ENCODE measurements at places on chromosomes 12 and 14.

GRCh38 chr12:41856228-41856627, 288.4 kb downstream of the GXYLT1 start:
- no peak for DNase-seq

DNA sequence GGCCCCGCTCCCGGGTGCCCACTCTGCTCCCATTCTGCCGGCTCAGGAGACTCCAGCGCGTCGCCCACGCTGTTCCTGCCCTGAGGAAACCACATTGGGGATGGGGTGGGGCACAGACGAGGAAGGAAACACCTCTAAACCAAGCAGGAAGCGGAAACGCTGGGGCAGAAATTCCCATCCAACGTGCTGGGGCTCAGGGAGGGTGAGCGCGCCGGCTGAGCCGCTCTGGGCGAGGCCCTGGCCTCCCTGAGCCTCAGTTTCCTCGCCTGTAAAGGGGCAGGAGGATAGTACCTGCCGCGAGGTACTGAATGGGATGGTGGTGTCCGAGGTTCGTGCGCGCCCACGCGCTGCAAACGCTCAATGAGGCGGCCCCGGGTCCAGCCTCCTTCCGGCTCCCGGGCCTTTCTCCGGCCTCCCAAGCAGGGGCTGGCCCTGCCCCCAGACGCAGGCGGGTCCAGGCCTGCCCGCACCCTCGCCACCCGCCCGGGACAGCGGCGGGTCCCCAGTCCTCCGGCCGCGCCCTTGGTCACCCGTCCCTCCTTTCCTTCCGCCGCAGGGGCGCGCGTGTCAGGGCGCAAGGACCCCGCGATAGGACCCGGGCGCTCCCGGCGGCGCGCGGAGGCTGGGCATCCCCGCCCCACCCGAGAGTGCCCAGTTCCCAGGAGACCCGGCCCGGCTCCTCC, 673 bp downstream of the BEGAIN start:
- DNase-seq, result no peak

- no peak for DNase-seq
These were observed 46.7 kb upstream of the FICD start for GRCh38 chr12:108468196-108468968.

DNA sequence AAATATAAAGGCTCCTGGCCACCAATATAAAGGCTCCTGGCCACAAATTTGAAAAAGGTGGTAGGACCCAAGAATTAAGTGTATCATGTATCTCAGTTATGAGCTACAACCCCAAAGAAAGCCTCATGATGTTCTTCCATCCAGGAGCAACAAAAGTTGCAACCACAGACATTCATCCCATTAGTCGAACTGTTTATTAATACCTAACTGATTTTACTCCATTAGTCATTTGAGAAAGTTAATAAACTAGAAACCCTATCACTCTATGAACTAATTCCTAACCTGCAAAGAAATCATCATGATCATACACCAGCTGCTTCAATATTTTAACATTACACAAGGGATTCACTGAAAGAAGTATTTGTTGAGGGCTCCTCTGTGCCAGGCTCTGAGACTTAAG, 253.2 kb upstream of the GRIP1 start:
- no peak for DNase-seq

GRCh38 chr14:75446447-75446846, 18.6 kb downstream of the JDP2 start:
- DNase-seq, result no peak

DNA sequence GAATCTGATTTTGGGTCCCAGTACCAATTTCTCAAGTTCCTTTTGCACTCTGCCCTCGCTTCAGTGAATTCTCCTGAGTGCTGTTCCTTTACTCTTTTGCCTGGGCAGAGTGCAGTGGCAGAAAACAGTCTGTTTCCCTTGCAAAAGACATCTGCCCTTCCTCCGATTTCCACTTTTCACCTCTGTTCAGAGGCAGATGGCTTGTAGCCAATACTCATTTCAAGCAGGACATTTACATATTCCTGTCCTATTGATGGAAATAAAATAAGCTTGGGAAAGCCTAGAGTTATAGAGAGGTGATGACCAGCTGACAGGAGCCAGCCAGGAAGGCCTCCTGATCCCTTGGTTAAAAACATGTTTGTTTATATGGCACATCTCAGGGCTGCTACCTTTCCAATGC, 111.0 kb downstream of the SLC8A3 start:
- DNase-seq, result no peak

- no peak for DNase-seq
These were observed 446.8 kb downstream of the AEBP2 start for GRCh38 chr12:19886065-19886464.

GRCh38 chr14:70821584-70822529, 12.5 kb upstream of the MAP3K9 start:
- peak; percentile 54 for DNase-seq

GRCh38 chr14:64930085-64930843, 12.3 kb downstream of the GPX2 start:
- DNase-seq, result no peak

DNA sequence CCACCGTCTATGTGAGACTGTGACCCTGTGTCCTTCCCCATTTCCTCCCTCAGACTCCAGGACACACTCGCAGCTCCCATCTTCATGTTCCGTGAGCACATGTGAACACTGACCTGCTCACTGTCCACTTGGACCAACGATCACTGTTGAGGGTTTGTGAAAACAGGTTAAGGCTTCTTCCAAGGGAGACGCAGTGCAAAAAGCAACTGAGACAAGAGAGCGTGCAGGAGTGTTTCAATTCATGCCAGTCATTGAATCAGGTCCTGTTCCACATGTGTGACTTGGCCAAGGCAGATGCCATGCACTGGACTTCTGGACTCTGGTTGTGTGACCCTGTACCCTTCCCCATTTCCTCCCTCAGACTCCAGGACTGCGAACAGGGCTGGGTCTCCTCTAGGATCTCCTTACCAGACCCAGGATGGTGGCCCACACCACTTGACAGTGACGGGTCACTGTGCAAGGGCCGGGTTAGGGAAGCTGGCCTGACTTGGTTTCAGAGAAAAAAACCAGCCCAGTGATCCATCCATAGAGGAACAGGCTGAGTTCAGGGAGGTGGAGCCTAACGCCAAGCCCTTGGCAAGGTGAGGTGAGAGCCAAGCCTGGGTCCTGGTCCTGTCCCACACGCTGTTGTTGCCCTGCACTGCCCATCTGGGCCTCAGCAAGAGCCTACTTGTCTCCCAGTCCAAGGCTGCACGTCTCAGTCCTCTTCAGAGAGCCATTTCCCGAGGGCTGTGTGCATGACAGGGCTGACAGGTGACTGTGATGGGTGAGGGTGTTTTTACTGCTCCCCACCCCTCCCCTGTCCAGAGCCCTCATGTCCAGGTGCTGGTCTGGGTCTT, 5.7 kb upstream of the KRT5 start:
- DNase-seq, result no peak

DNA sequence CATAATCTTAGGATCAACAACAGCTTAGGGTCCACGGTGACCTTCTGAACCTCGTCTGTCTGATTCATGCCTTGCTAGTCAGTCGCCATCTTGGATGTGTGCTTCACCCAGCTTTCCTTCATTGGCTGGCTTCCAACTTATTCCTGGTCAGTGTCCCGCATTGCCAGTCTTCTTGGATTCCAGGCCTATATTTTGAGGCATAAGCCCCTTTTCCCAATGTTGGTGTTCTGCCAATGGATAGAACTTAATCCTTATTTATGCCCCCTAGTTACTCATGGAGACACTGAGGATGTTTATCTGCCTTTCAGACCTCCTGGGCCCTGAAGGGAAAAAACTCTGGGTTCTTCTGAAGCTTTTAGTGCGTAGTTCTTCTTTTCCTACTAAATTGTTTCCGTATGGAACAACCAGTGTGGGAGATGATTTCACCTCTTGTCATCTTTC, 5.8 kb downstream of the JDP2 start:
- DNase-seq, result no peak

GRCh38 chr12:105409279-105409678, 78.8 kb downstream of the C12orf75 start:
- DNase-seq, result no peak

DNA sequence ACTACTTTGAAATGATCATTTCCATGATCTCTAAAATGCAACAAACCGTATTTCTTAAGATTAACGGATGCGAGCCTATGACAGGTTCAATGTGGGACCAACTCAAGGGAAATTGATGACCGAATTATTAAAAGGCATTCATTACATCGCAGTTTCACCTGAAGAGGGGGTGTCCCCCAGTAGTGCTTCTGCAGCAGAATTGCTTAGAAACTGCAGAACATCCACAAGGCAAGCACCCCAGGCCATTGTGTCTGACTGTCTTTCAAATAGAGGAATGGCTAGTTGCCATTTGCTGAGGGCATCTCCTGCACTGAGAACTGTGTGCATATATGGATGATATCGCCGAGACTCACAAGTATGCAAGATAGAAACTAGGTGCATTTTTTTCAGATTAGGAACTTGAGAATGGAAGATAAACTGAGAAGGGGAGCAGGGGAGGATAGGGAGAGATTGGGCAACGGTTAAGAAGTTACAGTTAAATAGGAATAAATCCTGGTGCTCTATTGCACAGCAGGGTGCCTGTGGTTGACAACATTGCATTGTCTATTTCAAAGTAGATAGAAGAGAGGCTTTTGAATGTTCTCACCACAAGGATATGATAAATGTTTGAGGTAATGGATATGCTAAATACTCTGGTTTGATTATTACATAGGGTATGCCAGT, 234.3 kb upstream of the PLEKHG7 start:
- DNase-seq, result no peak

DNA sequence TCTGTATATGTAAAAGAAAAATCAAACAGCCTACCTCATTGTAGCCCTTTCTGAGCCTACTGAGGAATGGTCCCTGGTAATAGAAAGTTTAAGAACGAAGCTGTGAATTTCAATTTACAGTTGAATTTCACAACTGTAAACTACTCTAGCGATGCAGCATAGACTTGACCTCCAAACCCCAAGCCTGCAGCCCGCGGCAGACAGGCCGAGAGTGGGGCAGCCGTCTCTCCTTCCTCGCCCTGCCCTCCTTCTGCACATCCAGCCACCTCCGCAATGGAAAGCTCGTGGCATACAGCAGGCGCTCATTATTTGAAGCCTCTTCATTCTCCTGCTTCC, 15.3 kb downstream of the RNASE2 start:
- no peak for DNase-seq

DNA sequence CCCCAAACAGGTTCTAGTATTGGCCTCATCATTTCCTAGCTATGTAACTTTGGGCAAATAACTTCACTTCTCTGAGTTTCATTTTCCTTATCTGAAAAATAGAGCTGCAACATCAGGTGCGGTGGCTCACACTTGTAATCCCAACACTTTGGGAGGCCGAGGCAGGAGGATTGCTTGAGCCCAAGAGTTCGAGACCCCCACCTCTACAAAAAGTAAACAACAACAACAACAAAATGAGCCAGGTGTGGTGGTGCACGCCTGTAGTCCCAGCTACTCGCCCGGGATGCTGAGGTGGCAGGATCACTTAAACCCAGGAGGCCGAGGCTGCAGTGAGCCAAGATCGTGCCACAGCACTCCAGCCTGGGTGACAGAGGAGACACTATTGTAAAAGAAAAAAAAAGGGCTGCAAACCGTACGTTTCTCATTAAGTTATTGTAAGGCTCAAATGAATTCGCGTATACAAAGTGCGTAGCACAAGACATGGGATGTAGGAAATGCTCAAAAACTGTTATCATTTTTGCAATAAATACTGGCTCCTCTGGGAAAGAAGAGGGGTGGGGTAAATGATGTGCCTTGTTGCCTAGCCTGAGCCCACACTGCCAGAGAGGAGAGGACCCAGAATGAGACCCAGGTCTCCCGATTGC, 903 bp downstream of the C12orf76 start:
- no peak for DNase-seq

GRCh38 chr12:126454581-126454980, 1389.3 kb downstream of the AACS start:
- DNase-seq, result no peak

DNA sequence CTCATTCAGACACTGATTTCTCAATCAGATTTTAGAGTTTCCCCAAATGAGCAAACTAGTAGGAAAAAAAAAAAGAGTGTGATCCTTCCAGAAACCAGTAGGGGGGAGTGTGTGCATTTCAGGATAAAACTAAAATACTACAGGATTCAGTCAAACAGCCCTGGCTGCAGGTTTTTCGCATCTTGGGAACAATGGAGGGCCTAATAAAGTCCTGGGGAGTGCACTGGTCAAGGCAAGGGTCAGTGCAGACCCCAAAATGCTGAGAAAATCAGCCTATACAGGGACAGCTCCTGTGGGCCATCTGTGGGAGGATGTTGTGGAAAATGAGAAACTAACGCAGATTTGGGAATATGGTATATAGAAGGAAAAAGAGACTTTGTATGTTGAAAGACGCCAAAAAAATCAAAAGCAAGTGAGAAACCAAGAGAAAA, 22.2 kb upstream of the ABCD4 start:
- DNase-seq, result no peak

- no peak for DNase-seq
These were observed 7.4 kb downstream of the PYGL start for GRCh38 chr14:50936882-50937281.

- no peak for DNase-seq
These were observed 62.7 kb upstream of the PTGR2 start for GRCh38 chr14:73788701-73789551.

GRCh38 chr12:24212496-24212895, 263.0 kb upstream of the SOX5 start:
- no peak for DNase-seq

GRCh38 chr12:103247531-103247930, 248.2 kb downstream of the C12orf42 start:
- no peak for DNase-seq

- peak; percentile 73 for DNase-seq
These were observed 24.2 kb upstream of the HIF1A start for GRCh38 chr14:61671082-61671481.

GRCh38 chr12:106258226-106258625, 10.4 kb upstream of the CKAP4 start:
- no peak for DNase-seq

- DNase-seq, result peak; percentile 63
These were observed 17.8 kb upstream of the RPS6KA5 start for GRCh38 chr14:91078095-91078737.

DNA sequence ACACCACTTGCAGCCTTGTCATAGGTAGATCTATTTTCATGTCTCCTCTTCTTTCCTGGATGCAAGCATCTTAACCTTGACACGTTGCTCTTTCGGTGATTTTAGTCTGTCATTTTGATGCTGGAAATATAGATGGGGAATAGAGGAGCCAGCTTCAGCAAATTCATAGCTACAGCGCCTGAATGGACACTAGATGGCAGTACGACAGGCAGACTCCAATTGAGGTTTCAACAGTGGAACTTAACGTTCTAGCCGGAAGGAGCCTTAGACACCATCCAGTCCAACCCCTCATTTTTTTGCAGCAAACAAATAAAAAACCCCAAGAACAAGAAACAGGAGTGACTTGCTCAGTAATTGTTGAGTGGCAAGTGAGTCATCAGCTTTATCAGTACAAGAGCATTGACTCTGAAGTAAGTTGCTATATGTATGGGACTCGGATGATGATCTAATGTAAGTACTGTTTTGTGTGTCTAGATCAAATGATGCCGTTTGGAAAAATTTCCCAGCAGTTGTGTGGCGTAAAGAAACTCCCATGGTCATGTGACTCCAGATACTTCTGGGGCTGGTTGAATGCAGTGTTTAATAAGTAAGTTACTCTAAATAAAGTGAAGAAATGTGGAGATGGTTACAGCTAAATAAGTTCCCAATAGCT, 9.0 kb downstream of the DMAC2L start:
- DNase-seq, result peak; percentile 75

GRCh38 chr14:78090864-78091263, 79.3 kb upstream of the NRXN3 start:
- DNase-seq, result no peak
